ENCODE measurements at places on chromosomes 5 and 9.
A peak's percentile ranks its signal among the peaks of the same experiment; 100 is the strongest.

DNA sequence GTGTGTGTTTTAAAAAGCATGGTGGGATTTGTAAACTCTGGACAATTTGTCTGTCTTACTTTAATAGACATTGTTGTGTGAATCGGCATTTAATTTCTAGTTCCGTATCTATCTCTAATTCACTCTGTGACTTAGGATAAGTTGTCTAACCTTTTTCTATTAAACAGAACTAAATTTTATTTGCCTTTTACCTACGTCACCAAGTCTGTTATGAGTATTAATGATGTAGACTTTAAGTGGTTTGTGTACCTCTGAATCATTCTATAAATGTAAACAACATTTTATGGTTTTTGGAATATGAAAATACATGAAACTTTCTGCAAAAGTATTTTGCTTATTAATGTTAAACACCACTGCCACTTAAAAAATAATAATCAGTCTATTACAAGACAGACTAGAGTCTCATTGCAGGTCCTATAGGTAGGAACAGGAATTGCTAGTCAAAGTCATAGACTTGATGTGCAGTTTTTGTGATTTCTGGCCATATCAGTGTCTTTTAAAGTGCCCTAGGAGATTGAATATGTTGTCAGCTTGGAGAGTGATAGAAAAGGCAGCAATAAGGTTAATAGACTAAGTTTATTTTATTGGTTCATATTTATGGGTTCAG, 5.6 kb downstream of the RBM27 start:
- DNase-seq: no peak

GRCh38 chr5:33043343-33043997, 332.3 kb downstream of the NPR3 start:
- DNase-seq: no peak

DNA sequence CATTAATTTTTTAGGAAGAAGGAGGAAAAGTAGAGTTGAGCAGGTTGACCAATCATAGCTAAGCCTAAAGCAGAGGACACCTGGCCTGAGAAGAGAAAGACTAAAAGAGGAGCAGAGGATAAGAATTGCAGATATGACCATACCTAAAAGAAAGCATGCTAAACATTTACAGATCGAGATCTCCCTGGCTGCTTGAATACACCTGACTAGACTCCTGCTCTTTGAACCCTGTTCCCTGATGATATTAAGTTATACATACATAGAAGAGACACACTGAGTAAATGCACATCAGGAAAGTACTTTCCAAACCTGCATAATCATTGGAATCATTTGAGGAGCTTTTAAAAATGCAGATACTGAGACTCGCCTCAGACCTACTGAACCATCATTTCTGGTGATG, 232.3 kb upstream of the ELL2 start:
- DNase-seq: no peak

GRCh38 chr5:64207978-64208377, 42.3 kb downstream of the RNF180 start:
- no peak for DNase-seq

DNA sequence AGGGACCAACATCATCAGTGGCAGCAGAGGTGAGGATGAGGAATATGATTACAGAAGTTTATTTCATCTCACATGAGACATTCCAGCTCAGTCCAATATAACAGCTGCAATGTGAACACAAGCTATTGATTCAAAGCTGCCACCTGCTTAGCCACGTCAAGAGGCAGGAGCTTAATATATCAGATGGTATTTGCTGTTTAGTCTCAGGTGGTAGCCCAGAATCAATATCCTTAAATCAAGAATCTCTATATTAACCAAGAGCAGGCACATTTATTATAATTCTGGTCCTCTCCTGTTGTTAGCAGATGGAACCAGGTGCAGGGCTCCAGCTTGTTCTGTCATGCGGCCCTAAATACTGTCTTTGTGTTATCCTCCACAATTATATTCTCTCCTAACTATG, 431.6 kb downstream of the ICE1 start:
- no peak for DNase-seq

DNA sequence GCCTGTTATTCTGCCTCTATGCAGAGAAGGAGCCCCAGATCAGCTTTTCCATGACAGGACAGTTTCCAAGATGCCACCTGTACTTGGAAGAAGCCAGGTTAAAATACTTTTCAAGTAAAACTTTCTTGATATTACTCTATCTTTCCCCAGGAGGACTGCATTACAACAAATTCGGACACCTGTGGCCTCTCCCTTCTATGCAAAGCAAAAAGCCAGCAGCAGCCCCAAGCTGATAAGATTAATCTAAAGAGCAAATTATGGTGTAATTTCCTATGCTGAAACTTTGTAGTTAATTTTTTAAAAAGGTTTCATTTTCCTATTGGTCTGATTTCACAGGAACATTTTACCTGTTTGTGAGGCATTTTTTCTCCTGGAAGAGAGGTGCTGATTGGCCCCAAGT, 301 bp upstream of the IL4 start:
- DNase-seq: no peak

- no peak for DNase-seq
These were observed 38.1 kb upstream of the SSBP2 start for GRCh38 chr5:81789033-81789432.

DNA sequence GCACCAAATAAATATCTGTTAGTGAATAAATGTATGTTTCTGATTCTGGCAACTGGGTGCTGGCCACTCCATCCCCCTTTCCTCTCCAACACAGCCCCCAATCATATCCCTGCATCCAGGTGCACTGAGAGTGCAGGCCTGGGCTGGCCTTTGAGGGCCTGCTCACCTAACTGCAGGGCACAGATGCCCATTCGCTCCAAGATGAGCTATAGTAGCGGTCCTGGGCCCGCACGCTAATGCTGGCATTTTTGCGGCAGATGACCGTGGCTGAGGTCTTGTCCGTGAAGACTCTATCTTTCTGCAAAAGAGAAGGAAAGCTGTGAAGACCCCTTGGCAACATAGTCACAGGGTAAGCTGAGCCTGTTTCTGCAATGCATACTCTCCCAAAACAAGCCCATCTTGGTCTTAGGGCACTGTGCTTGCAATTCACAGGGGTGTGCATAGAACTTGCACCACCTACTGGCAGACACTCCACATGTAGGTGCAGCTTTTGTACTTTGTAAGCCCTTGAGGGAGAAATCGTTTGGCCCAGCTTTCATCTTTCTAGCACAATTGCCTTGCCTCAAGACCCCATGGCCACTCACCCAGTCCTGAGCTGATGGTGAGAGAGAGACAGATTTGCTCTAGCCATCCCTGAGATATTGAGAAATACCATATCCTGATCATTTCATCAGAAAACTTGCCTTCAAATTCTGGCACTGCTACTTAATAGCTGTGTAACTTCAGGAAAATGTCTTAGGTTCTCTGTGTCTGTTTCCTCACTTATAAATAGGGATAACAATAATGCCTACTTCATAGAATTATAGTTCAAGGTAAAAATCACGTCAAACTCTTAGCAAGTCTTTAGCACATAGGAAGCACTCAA, 13.5 kb downstream of the IL12B start:
- peak; percentile 62 for DNase-seq

GRCh38 chr5:108387758-108388157, 5.9 kb upstream of the FBXL17 start:
- DNase-seq: no peak

DNA sequence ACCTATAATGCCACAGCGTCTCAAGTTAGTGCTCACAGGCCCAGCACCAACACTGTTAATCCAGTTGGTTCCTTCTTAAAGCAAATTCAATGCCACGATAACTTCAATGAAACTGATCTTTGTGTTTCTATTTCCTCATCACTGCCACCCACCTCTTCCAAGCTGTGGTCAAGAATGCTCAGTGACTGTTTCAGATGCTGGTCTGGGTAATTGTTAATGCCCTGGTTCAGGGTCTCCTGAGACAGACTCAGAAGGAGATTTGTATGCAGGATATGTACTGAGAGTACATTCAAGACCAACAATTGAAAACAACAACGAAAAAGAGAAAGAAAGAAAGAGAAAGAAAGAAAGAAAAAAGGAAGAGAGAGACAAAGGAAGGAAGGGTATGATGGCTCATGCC, 505.3 kb downstream of the TLE4 start:
- no peak for DNase-seq

- DNase-seq: no peak
These were observed 132.5 kb downstream of the PAX5 start for GRCh38 chr9:36901528-36901927.

- no peak for DNase-seq
These were observed 41.8 kb upstream of the S1PR3 start for GRCh38 chr9:88949425-88949824.

GRCh38 chr5:38532165-38532669, 24.2 kb downstream of the LIFR start:
- DNase-seq: no peak

DNA sequence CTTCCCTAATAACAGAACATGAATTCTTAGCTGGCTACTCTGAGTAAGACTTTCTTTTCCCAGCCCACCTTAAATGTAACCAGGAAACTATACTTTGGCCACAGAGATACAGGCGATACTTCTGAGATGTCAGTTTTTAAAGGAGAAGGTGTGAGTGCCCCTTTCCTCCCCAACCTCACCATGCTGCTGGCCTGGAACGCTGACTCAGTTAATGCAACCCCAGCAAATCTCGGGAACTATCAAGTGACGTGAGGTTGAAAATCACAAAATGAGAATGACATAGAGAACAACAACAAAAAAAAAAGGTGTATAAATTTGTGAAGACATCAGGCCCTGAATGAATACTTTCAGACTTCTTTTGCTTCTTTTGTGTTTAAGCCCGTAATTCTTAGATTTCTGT, 13.7 kb downstream of the ZNF484 start:
- no peak for DNase-seq

DNA sequence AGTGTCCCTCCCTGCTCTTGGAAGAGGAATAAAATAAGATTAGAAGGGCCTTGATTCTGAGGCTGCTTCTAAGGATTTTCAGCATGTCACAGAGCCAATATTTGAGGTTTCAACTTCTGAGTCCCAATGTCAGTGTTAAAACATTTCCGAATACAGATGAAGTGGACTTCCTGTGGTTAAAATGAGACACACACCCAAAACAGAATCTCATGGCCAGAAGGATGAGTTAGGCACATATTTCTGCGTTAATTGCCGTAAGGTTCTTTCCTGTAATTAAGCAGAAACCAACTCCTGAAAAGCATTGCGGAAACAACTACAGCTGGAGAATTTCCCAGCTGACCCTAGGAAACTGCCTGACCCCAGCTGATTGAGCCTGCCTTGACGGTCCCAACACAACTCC, 10.4 kb upstream of the ZNF354B start:
- DNase-seq: no peak

DNA sequence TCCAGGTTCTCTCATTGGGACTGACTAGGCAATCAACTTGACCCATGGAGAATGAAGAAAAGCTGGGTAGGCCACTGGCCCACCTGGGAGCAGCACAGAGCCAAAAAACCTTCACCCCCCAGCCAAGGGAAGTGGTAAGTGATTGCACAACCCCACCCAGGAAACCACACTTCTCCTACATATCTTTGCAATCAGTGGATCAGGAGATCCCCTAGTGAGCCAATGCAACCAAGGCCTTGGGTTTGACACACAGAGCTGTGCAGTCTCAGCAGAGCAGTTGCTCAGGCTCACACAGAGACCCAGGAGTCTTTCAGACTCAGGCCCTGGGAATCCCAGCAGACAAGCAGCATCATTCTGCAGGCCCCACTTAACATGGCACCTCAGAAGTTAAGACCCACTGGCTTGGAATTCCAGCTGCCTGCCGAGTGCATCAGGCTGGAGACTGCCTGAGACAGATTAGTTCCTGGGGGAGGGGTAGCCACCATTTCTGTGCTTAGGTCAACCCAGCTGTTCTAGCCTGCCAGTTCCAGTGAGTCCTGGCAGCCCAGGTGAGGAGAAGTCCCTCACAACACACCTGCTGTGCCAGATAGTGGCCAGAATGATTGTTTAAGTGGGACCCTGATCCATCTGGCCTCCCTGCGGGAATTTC, 136.4 kb downstream of the SAXO1 start:
- DNase-seq: no peak

DNA sequence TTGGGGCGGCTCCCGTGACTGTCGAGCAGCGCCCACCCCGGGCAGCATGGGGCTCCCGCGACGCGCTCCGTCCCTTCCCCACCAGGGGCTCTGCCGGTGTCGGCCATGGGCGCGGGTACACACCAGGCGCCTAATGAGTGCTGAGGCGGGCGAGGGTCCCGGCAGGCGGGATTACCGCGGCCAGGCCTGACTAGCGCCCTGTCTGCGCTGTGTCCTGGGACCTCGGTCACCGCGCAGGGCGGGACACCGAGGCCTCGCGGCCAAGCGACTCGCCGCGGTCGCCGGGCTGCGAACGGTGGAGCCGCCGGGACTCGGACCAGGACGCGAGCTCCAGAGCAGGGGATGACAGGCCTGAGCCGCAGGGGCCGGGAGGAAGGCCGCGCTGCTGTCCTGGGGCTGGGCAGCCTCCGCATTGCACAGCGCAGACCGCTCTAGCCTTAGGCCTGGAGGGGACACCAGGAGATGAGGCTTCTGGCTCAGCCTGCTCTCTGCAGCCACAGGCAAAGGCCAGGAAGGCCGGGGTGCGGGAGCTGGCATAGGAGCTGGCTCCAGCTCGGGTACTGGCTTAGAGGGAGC, 14.1 kb downstream of the LCN10 start:
- DNase-seq: peak; percentile 80

- no peak for DNase-seq
These were observed 126.4 kb downstream of the LPAR1 start for GRCh38 chr9:110911659-110912418.
